ENCODE measurements at places on chromosomes 6 and 20. TPM values are rescaled to one million over a fixed set of nuclear protein-coding genes. Genes with fewer than 3 reads are reported as not detected.

The ZKSCAN3 gene
- total RNA-seq: 14.2 TPM

The EMILIN3 gene
- 27.2 TPM for total RNA-seq

The KAT14 gene
- total RNA-seq: 20.9 TPM

The TREML4 gene
- total RNA-seq: not detected

The VGLL2 gene
- 2.8 TPM for total RNA-seq

The PCK1 gene
- total RNA-seq: 2.4 TPM

The GTSF1L gene
- not detected for total RNA-seq

The CBFA2T2 gene
- total RNA-seq: 44.0 TPM

The COX4I2 gene
- total RNA-seq: 3.2 TPM

The NOX3 gene
- total RNA-seq: not detected

The BPIFA2 gene
- total RNA-seq: not detected

The RAET1G gene
- total RNA-seq: not detected

The FLOT1 gene
- total RNA-seq: 68.1 TPM

The COQ3 gene
- total RNA-seq: 4.7 TPM

The CDK19 gene
- total RNA-seq: 36.4 TPM

Data from camera-type eye (tissue), 1 donor.